Cardiac septum (tissue), 1 donor: ENCODE measurements at places on chromosomes 7 and 10. TPM values are rescaled to one million over a fixed set of nuclear protein-coding genes. Genes with fewer than 3 reads are reported as not detected.

GRCh38 chr7:50644114-50644513, 78.9 kb upstream of the DDC start:
- DNase-seq = no peak

DNA sequence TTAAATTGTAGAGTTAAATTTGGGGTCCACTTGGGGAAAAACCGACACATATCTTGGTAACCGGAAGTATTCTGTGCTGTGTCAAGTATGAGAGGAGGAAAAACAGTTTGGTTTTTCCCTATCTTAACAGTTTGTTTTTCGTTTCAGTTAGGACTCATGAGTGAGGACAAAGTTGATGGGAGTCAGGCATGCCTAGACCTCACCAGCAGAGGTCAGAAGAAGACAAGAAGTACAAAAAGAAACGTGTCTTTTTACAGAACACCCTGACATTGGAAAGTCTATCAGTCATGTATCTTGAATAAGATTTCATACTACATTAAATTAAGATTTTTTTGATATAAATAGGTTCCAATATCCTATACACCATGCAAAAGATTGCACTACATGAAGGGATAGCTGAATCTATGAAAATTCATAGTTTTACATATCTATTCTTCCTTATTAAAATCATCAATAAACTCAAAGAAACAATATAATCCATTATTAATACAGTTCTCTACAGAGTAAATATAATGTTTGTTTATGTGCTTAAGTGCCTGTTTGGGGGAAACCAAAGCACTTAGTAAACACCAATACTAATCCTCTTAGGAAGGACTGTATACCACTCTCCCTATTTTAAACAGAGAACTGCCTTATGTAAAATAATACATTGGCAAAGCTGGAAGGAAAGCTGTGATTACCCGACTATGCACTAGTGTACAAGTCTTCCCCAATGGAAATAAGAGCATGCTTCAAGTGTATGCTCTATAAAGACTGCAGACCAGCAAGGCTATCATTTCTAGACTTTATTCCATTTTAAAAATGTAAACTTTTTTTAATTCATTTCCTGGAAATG, 95.6 kb downstream of the USP6NL start:
- no peak for DNase-seq

DNA sequence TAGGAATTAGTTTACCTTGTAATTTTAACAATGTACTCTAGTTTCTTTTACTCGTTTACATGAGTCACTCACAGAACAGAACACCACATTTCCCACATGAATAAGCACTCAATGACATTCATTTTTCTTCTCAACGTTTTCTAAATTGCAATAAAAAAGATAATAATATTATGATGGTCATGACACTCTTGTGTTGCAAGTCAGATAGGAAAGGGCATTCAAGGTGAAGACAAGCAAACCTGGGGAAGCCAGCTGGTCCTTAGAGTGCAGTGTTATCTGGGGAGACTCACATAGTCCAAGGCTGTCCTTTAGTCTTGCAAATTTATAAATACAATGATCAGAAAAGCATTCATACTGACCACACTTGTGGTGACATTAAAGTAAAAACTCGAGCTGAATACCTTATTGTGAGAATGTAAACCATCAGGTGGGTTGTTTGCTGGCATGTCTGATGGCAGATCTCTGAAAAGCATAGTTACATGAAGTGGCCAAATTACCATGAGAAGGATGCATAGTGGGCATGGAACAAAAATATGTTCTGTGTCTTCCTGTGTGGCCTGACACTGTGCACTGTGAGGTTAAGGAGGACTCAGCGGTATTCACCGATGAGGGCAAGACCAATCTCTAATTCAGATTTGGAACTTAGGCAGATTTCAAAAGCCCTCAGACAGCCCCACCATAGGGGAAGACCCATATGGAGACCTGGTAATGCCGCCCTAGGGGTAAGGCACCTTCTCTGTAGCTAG, 158.9 kb upstream of the ASAH2 start:
- no peak for DNase-seq

The CARD11 gene
- 0.32 TPM for total RNA-seq

- DNase-seq = peak; percentile 79
These were observed 26.6 kb downstream of the TBXAS1 start for GRCh38 chr7:139855498-139856270.

The TAS2R5 gene
- 0.40 TPM for total RNA-seq

DNA sequence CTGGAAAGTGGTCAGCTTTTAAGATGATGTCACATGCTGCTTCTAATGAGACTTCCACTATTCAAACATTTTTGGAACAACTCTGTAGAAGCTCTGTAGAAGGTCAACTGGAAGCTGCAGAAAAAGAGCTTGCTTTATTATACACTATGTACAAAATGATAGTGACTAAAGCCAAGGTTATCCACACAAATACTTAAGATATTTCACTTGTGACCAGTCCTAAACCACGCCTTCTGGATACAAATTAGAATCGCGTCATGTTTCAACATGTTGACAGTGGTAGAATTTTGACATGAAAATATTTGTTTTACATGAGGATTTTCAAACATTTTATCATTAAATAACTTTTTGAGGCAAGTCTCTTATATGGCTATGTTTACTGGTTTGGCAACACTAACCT, 499.6 kb upstream of the PHF14 start:
- DNase-seq = no peak
